GM20000 (cell line): ENCODE measurements at places on chromosomes 3 and 15.

- no peak for DNase-seq
Observed at GRCh38 chr15:52329150-52329549, 33.5 kb upstream of the MYO5C start.

GRCh38 chr15:81888748-81889484 lies 156.9 kb downstream of the MEX3B start:
- DNase-seq, result no peak

DNA sequence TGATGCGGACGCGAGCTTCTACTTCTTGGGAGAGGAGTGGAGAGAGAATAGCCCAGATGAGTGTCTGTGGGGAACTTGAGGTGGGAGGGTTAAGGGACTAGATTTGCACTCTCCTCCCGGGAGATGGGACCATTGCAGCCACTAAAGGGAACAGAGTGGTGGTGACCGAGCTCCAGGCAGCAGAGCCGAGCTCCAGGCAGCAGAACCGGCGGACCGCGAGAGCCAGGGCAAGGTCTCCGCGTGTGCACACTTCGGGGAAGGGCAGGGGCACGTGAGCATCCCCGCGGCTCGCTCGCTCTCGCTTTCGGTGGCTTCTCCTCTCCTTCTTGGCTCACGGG lies 1.1 kb downstream of the IGDCC3 start:
- no peak for DNase-seq

DNA sequence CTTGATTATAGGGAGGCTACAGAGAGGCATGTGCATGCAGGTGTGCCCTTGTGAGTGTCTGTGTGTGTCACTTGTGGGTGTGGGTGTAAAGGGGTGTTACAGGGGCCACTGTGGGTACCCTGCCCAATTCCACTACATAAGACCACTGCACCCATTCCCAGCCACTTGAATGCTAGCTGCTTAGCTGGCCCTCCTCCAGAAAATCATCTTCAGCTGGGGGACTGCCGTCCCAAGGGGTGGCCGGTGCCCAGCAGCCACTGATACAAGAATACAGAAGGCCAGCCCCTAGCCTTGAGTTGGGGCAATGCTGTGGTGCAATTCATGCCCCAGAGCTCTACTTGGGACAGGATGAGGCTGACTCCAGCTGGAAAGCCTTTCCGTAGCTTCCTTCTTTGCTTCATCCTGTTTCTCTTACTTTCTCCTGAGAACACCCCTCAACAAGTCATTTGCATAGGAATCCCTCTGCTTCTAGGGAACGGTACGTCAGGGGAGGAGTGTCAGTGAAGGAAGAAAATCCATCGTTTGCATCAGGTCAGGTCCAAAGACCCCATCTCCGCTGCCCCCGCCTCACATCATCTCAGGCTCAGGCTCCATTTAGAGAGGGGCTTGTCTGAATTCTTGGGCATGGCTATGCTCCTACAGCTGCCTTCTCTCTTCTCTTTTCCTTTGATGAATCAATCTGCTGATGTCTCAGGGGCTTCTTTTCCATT lies 72.0 kb downstream of the SCN5A start:
- DNase-seq, result no peak

DNA sequence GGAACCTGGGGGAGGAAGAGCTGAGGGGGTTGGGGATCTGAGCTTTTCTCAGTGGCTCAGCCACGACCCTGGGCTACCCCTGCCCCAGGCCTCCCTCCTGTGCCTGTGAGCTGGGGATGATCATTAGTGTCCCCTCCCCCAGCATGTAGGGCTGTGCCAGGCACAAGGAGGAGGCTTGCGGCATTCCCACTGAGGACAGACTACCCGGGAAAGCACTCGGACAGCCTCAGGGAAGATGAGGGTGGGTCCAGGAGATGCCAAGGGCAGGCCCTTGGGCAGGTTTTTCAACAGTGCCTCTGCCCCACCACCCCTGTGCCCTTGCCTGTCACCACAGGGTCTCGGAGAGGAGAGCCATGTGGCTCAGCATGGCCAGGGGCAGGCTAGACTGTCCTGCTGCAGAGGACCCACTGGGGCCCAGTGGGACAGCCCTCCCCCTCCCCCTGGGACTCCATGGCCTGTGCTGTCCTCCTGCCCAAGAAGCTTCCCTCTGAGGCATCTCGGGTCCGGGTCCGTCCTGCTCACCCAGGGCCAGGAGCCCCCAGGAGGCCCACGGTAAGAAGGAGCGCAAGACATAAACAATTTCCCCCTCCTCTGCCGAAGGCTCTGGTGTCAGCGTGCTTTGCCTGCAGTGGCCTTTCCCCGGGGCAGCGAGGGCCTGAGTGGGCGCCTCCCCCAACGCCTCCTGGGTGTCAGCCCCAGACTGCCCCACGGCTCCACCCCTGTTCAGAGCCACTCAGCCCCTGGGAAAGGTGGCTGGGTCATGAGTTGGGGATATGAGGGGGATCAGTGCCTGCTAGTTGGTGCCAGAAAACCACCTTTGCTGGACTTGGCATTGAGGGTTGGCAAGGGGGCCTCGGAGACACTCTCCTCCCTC lies 192.5 kb downstream of the GOLGA6L6 start:
- peak; percentile 45 for DNase-seq

- no peak for DNase-seq
Observed at GRCh38 chr3:46680298-46680826, 13.1 kb downstream of the ALS2CL start.

DNA sequence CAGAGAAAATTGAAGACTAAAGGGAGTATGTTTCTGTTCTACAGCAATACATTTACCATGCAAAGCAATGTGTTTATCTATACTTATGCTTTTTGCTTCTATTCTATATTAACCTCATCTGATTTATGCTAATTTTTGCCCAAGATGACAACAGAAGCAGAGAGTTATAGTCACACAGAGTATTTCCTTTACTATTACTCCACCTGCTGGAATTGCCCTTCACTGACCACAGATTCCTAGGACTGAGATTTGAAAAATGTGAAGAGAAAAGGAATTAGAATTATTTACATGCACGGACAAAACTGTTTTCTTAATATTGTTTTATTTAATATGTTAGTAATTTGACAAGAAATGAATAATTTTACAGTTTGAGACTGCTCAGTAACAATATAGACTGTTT lies 745.6 kb downstream of the VGLL3 start:
- no peak for DNase-seq

- no peak for DNase-seq
Observed at GRCh38 chr3:195125646-195126045, 145.3 kb downstream of the XXYLT1 start.

GRCh38 chr15:26628879-26629529 lies 143.9 kb downstream of the GABRB3 start:
- no peak for DNase-seq

- no peak for DNase-seq
Observed at GRCh38 chr3:31911124-31911523, 69.9 kb downstream of the OSBPL10 start.

GRCh38 chr3:55296791-55297190 lies 190.3 kb downstream of the WNT5A start:
- DNase-seq, result no peak

DNA sequence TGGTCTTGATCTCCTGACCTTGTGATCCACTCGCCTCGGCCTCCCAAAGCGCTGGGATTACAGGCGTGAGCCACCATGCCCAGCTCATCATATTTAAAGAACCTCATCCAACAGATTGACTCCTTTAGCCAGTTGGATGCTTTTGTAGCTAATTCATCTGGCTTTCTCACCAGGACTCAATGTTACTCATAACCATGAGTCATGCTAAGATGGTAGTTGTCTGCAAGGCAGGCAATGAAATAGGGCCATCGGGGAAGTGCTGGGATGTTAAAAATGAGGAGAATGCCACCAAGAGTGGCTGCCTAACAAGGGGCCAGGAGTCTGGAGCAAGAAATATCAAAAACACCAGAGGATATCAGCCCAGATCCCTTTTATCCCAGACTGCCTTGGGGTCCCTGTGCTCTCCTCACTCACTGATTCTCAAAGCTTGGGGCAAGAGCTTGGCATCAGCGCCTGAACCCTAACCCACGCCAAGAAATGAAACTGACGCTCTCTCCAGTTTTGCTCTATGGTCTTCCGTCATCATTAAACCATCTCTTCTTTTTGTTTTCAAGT lies 7.4 kb upstream of the PCOLCE2 start:
- DNase-seq, result no peak

GRCh38 chr15:66184492-66184891 lies 69.1 kb downstream of the MEGF11 start:
- no peak for DNase-seq

DNA sequence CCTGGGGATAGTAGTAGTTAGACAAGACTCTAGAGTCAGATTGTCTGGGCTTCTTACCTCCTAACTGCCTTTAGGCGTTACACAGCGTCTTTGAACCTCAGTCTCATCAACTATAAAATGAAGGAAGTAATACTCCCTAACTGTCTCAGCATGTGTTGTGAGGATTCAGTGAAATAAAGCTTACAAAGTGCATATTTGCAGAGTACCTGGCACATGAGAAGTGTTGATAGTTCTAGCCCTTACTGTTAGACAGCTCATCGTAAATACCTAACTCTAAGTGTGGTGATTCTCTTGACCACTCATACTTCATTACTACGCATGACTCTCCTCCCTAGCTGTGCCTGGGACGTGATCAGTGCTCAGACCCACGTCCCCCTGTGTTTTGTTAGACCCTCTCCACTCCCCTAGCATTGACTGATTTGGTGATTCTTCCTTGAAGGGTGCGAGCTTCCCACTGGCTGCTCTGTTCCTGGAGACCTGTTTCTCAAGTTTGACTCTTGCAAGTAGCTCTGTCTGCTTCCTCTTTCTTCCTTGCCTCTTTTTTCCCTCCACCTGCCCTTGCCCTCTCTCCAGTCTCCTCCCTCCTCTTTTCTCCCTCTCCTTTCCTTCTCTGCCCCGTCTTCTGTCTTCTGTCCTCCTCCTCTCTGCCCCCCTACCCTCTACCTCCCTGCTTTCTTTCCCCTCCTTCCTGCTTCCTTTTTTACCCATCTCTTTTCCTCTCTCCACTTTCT lies 124.2 kb downstream of the SLC25A26 start:
- DNase-seq, result no peak

DNA sequence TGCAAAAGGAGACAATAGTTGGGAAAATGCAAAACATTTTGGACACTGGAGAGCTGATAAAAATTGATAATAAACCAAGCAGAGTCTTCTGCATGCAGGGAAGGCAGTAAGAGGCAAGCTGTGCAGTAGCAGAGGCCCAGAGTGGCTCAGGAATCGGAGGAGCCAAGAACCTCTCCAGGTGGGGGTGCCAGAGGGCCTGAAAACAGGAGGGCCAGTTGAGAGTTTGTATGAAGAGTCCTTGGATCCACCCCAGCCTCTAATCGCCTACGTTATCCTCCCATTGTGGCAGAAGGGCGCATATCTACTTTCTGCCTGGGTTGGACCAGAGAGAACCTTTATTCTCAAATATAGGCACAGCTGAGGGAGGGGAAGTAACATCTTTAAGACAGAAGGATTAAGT lies 48.9 kb upstream of the RBP1 start:
- DNase-seq, result no peak

DNA sequence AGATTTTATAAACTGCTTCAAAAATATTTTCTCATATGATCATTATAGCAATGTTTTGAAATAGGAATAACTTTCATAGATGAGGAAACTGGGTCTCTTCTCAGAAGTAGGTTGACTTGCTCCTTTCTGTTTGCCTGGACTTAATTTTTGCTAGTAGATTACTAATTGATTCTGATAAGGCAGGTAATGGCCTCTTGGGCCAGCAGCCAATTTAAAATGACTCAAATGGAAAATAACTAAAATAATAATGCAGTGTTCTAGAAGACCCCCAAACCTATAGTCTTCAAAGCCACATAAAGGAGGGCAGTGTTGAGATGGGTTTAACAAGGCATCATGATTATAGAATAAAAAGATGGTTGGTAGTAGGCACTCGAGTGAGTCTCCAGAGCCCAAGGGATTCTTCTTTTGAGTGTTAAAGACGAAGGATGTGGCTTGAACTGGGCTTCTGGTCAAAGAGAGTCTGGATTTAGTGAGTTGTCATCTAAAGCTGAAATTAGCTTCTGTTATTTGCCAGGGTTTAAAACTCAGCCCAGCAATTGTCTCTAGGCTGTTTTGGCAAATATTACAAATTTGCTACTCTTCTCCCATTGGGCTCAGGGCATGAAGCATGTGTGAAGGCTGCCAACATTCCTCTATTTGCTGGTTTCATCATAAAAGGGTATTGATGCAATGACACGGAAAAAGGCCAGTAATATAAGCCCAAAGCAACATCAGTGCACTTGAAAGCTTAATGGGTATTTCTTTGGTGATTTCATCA lies 297.1 kb upstream of the MEIS2 start:
- no peak for DNase-seq

GRCh38 chr15:40843261-40843884 lies 475 bp upstream of the SPINT1 start:
- DNase-seq, result peak; percentile 19

DNA sequence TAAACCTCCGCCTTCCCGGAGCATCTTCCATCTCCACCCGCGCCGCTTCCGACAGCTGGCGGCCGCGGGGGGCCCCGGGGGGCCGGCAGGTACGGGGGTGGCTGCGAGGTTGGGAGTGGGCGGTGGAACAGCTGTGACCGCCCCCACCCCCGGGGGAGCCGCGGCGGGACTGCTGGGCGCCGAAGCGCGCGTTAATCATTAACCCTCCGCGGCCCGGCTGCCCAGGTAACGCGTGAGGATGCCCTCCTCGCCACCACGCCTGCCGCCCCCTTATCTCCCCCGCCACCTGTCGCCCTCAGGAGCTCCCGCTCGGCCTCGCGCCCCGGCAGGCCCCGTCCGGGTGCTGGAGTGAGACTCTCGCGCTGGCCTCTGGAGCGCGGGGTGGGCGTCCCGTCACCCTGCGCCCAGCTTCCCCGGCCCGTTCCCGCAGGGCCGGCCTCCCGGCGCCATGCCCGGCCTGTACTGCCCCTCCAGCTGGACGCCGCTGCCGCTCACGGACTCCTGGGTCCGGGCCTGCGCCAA lies 757 bp downstream of the VWA5B2 start:
- peak; percentile 82 for DNase-seq

GRCh38 chr15:42549032-42549491 lies 424 bp downstream of the HAUS2 start:
- peak; percentile 35 for DNase-seq

- DNase-seq, result no peak
Observed at GRCh38 chr3:171753025-171753472, 57.2 kb downstream of the PLD1 start.

- no peak for DNase-seq
Observed at GRCh38 chr15:64596701-64597476, 136.5 kb downstream of the ZNF609 start.

- no peak for DNase-seq
Observed at GRCh38 chr3:156661155-156661554, 13.2 kb upstream of the TIPARP start.

DNA sequence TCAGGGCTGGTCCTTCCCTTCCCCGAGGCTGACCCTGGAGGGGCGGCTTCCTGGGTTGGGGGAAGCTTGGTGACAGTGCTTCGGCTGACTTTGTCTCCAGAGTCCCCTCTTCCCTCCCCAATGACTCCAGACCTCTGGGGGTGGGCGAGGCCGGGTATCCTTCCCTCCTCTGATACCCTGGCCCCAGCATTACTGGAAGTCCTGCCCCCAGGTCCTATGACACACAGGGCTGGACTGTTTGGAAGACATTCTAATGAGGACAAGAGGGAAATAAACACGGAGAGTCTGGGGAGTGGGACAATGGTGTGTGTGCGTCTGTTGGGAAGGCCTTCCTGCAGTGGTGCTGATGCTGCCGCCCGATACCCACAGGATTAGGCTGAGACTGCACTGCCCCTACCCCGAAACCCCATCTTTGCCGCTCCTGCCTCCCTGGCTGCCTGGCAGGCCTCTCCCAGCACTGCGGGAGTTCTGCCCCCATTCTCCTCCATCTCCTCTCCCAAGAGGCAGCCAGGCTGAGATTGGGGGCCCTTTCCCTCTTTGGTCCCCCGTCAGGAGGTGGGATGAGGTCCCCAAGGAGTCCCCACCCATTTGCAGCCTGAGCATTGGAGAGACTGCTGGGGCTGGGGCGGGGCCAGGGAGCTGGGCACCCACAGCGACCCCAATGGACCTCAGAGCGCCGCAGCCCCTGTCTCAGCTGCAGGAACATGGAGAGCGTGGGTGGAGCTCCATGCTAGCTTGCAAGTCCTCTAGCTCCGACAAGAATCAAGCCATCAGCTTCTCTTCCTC lies 29.7 kb upstream of the FBLN2 start:
- DNase-seq, result no peak
